ENCODE measurements at places on chromosomes 11 and 22. TPM values are rescaled to one million over a fixed set of nuclear protein-coding genes. Genes with fewer than 3 reads are reported as not detected.

Gene ZNF214
- not detected for polyA plus RNA-seq

Gene LDHAL6A
- 0.12 TPM for polyA plus RNA-seq

Gene MMP11
- 21.7 TPM for polyA plus RNA-seq

Gene OSBP2
- polyA plus RNA-seq, result 0.66 TPM

Gene SYT9
- polyA plus RNA-seq, result not detected

Gene GAB4
- polyA plus RNA-seq, result not detected

GRCh38 chr22:33405194-33405593 lies 347.0 kb upstream of the SYN3 start:
- DNase-seq, result no peak

GRCh38 chr11:69012092-69013008 lies 696 bp downstream of the MRGPRF start:
- DNase-seq, result no peak

DNA sequence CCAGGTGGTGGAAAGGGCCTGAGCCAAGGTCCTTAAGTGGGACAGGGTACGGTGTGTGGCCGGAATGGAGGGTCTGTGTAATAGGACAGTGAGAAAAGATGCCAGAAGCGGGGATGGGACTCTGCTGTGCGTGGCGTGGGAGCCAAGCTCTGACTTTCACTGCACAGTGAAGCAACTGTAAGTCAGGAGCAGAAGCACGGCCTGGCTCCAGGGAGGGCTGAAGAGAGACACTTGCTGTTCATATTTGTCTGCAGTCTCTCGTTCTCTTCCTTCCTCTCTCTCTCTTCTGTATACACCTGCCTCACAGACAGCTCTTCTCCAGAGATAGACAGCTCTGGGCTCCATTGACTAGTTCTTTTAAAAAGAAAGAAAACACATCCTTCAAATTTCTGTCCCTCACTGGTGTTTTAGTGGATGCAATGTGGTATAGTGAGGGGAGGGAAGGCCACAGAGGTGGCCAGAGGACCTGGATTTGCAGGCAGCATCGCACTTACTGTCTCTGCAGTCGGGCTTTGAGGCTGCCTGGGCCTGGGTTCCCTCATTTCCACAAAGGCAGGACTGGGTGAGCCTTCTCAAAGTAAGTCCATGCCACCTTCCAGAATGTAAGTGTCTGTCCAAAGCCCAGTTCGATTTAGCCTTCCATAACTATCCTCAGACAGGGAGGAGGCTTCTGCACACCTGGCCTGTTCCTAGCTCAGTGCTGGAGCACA lies 2.1 kb downstream of the IL17RA start:
- DNase-seq, result no peak

DNA sequence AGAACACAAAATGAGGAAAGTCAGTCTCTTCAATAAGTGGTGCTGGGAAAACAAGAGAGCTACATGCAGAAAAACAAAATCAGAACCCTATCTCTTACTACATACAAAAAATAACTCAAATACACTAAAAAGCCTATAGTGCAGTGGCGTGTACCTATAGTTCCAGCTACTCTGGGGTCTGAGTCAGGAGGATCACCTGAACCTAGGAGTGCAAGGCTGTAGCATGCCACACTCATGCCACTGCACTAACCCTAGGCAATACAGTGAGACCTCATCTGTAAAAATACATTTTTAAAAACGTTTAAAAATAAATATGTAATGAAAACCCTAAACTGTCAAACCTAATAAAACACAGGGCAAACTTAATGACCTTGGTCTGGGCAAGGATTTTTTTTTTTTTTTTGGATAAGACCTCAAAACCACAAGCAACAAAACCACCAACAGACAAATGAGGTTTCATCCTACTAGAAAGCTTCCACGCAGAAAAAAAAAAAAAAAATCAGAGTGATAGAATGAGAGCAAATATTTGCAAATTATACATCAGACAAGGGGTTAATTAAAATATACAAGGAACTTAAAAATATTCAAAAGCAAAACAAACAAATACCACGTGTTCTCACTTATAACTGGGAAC lies 35.2 kb downstream of the XKR3 start:
- no peak for DNase-seq

DNA sequence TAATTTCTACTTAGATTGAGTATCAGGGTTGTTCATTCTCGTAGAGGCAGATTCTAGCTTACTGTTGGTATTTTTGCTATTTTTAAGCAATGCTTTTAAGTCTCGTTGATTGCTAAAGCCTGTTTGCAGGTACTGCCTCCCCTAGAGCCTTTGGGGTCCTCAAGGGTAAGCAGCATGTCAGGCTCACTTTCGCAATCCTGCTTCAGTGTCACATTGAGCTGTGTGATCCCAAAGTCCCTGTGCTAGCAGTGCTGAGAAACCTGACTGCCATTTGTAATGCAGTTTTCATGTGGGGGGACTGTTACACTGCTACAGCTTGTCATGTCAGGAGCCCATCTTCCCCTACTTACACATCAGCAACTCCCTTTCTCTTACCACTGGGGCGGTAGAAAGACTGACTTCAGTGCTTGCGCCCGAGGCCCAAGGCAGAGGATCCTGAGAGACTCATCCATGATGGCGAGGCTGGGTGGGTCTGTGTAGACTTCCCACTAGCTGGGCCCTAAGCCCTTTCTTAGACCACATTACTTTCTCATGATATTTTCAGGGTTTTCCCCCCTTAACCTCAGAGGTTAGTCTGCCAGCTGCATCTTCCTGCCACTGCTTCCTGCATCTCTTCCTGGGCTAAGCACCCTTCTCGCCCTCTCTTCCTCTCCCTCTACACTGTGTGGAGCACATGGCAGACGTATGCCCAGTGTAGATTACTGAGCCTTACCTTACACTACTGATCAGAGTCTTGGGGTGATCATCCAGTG lies 40.8 kb upstream of the ST14 start:
- peak; percentile 76 for DNase-seq

DNA sequence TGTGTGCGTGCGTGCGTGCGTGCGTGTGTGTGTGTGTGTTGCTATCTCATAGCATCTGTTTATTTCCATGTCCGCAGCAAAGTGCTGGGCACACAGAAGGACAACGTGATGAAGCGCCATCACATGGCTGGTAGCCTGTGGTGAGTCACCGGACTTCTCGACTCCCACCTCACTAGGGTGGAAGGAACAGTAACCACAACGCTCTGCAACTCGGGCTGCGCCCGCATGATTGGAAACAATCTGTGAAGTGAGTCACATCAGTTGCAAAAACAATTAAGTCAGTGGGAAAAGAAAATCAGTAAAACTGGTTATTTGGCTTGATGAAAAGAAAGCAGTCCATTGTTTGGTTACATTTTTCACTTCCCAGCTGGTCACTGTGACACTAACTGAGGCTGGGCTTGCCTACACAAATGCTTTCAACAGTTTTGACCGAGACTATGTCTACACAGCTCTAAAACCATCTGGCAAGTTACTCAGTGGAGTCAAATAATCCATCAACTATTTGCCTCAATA lies 437.3 kb upstream of the CADM1 start:
- no peak for DNase-seq

DNA sequence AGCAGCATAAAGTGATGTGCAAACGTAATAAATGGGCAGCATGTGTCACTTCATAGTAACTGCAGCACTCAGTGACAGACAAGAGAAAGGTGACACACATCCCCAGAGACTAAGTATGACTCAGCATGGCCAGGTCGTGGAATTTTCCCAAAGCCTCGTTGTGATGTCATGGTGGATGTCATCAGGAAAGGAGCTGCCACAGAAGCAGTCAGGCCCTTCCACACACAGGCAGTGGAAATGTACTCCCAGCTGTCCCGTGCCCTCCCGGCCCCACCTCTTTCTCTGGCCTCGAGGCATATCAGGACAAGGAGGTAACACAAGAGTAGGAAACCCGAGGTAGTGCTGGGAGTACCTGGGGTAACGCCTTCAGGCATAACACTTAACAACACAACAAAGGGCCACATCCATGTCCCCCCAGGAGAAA lies 8.1 kb downstream of the PC start:
- DNase-seq, result no peak

- DNase-seq, result no peak
Observed at GRCh38 chr22:36520423-36520822, 8.5 kb downstream of the EIF3D start.

DNA sequence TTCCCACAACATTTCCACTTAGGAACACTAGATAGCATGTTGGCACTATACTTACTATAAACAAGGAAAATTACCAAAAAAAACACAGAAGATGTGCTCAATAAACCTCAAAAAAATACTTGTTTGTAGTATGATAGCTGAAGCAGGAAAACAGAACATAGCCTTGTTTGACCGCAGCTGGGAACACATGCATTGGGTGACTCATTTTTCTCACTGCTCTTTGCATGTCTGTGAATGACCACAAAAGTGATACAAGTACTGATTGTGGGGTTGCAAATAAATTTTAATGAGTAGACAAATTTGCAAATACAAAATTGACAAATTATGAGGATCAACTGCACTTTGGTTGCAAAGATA lies 22.8 kb upstream of the GUCY1A2 start:
- DNase-seq, result no peak

DNA sequence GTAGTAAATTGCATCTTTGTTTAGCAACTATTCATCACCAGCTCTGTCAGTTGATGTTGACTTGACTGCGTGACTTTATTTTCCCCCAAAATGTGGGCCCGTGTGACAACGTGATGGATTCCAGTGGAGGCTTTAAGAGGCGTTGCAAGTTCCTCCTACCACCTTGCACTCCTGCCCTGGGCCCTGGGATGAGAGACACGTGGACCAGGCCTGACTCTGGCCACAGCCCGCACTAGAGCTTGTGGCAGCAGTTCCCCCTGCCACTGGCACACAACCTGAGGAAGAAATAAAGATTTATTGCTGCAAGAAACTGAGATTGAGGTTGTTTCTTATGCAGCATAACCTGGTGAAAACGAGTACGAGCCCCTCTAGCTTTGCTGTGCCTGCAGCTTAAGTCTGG lies 31.9 kb downstream of the RASD2 start:
- no peak for DNase-seq

GRCh38 chr22:50670513-50670912 lies 2.1 kb upstream of the SHANK3 start:
- DNase-seq, result no peak

- no peak for DNase-seq
Observed at GRCh38 chr11:61076506-61077304, 25.6 kb upstream of the CD5 start.

DNA sequence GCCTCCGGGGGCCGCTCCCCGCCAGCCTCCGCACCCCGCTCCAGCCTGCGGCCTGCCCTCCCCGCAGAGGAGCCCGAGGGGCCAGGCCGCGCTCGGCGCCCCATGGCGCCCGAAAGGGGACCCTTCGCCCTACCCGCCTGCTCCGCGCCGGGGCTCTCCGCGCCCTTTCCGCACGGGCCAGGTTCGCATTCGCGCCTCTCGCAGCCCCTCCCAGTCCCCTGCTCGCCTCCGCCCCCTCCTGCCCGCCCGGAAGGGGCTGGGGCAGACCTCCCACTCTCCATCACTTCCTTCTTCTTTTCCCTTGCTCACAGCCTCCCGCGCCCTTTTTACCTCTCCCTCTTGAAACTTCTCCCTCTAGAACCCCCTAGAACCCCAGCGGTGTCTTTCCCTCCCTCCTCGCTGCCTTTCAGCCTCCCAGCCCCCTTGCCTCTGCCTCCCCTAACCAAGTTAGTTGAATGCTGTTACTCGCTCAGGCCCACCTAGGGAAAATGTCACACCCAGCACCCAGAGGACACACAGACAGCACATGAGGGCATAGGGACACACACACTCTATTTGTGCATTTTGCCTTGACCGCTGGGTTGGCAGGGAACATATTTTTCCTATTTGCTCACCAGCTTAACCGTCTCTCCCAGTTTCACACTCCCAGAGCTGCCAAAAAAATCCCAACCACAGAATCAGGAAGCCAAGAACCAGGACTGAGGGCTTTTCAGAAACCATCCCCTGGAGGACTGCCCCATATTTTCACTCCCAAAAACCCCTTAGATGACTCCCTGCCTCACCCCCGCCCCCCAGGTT lies at the start of gene SLC43A3:
Gene SLC43A3, minus strand, starts transcription at position 193 of the 798 bp plus-strand sequence. CDS start 949 bp downstream, outside the sequence.
- DNase-seq, result peak; percentile 78

GRCh38 chr11:64003807-64004589 lies 17.8 kb downstream of the OTUB1 start:
- no peak for DNase-seq

GRCh38 chr11:2164861-2165555 lies 4.0 kb upstream of the INS start:
- DNase-seq, result no peak

DNA sequence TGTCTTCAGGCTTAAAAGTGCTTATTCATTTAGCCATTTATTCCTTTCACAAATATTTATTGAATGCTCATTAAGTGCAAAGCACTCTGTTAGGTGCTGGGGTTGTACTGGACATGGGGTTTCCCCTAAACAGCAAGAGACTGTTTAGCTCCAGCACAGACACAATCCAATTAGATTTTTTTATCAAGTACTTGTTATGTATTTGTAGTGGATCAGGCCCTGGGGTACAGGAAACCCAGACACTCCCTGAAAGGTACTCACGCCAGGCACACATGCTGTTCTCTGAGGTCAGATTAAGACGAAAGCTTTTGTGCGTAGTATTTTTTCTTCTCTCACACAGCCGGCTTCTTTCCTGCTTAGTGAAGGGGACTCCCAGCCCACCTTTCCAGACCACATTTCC lies 218.1 kb upstream of the PLET1 start:
- DNase-seq, result no peak

GRCh38 chr11:125164422-125165110 lies at the start of gene PKNOX2:
Gene PKNOX2, plus strand, starts transcription at chr11:125164751. Its CDS starts 186,555 bp downstream, at chr11:125351306.
- DNase-seq, result peak; percentile 61

DNA sequence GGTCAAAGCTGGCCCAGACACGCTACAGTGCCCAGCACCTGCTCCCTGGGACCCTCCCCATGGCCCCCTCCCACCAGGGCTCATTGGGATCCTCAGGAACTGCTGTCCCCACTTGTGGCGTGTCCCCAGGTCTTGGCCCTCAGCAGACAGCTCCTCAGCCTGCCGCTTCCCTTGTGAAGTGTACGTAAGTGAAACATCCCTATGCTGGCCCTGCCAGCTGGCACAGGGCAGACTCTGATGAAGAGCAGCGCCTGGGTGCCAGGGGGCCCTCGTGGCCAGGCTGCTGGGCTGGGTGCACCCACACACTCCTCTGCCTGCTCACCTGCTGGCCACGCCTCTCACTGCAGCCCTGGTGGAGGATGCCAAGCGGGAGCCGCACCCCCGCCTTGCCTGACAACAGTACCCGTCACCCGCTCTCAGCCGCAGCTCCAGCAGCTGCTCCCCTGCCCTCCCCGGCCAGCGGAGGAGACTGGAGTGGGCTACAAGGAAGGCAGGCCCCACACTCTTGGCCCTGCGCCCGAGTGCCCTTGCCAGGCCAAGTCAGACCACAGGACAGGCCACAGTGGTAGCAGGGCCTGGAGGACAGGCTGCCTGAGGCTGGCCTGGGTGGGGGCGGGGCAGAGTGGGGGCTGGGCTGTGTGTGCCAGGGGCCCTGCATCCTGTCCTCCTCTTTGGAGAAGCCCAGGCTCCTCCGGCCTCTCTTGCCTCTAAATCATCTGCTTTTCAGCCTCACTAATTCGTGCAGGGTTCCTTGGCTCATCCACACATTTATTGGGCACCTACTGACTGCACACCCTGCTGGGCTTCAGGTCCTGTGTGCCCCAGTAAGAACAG lies 39.5 kb downstream of the IGF2 start:
- DNase-seq, result no peak

DNA sequence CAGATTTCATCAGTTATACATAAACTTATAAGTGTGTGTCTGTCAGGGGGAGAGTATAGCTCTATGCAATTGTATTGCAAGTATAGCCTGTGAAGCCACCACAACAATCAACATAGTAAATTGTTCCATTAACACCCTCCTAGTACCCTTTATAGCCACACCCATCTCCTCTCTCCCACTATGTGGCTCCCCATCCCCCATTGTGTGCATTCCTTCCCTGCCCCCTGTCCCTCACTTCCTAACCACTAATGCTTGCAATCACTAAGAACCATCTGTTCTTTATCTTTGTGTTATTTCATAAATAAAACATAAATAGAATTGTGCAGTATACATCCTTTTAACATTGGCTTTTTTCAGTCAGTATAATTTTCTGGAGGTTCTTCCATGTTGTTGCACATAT lies 83.1 kb upstream of the SLC5A12 start:
- no peak for DNase-seq
